Prostate gland (tissue), 2 donors: ENCODE measurements at places on chromosomes 16 and 17. TPM values are rescaled to one million over a fixed set of nuclear protein-coding genes. Genes with fewer than 3 reads are reported as not detected.
A peak's percentile ranks its signal among the peaks of the same experiment; 100 is the strongest.

DNA sequence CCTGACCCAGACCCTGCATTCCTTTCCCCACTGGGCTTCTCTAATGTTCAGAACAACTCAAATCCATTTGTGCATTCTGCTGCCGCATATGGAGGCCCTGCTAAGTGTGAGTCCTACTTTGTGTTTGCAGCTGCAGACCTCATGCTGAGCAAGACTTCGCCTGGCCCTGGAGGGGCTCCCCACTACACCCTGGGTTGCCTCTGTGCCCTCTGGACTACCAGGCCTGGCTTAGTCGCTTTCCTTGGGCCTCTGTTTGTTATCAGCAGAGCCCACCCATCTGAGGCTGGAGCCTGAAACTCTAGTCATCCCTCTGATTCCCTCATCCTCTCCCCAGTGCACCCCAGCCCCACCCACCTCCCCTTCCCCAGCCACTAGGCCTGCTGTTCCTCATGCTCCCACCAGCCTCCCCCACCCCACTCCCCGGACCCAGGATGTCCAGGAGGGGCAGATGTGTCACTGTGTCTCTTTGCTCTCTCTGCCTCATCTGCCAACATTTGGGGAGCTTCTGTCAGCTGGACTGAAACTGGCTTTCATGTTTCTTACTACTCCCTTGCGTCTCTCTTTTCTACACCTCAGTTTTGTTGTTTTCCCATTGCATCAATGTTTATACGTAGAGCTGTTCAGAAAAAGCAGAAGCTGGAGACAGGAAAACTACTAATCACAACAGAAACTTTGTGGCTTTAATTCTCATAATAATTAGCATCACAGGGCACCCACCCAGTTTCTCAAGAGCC is 17.9 kb upstream of the CD300E start:
- no peak overlapping the region for H3K27ac ChIP-seq
- no peak overlapping the region for H3K4me3 ChIP-seq
- H3K4me1 ChIP-seq, result no peaks in the 10 kb centered on the region
- no peaks in the 10 kb centered on the region for H3K27me3 ChIP-seq
- no peak for DNase-seq

DNA sequence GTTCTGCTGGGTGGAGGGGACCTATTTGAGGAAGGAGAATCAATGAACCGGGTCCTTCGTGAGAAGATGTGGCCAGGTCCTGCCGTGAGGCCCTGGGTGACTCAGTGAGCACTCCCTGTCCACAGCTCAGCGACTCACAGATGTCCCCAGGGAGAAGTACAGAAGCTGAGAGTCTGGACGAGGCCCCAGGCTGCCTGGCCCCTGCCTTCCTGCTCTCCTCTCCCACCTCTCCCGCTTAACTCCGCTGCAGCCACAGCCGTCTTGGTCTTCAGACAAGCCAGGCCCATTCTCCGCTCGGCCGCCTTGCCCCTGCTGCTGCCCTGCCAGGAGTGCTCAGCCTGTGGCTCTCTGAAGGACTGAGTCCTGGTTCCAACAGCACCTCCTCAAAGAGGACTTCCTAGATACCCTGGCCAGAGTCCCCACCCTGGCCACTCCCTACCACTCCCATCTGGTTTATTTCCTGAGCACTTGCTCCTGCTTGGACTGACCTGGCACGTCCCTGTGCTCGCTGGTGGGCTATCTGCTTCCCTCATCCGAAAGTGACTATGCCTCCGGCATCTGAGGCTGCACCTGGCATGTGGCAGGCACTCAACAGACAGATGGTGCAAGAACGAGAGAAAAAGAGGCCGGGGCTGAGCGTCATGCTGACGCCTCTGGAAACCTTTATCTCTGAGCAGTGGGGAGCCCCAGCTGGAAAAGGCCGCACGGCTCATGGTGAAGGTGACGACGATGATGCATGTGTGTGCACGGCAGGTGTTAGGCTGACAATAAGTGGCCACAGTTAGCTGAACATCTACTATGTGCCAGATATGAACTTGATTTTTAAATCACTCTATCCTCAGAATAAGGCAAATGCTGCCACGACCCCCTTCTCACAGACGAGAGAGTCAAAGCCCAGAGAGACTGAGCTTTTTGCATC is 9.2 kb upstream of the TNFRSF13B start:
- H3K4me1 ChIP-seq, result no peaks in the 10 kb centered on the region
- no peak for DNase-seq
- H3K27me3 ChIP-seq, result no peaks in the 10 kb centered on the region
- H3K27ac ChIP-seq, result no peak overlapping the region

The DRG2 gene
- total RNA-seq, result 56.9 TPM

- peak; percentile 39 for DNase-seq
- H3K27ac ChIP-seq, result no peak overlapping the region
Observed at GRCh38 chr17:27760069-27760885, 40.1 kb downstream of the NOS2 start.

The SEC14L5 gene
- 0.77 TPM for total RNA-seq
